ENCODE measurements at places on chromosomes 4 and X.

DNA sequence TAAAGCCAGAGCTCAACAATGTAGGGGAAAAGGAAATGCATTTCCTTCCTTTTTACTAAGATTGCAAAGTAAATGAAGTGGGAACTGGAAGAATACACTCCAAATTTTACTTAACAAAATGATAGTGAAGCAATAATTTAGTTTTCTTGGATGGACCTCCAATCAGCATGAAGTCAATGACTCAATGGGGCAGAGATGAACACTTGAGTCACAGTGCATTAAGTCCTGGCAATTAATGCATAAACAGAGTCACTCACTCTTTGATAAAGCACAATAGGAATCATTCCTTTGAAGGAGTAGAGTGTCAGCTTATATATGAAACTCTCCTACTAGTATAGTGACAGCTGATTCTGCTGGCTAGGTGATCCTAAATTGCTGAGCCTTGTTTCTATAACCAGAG is 66.7 kb upstream of the FRAS1 start:
- DNase-seq, result no peak

DNA sequence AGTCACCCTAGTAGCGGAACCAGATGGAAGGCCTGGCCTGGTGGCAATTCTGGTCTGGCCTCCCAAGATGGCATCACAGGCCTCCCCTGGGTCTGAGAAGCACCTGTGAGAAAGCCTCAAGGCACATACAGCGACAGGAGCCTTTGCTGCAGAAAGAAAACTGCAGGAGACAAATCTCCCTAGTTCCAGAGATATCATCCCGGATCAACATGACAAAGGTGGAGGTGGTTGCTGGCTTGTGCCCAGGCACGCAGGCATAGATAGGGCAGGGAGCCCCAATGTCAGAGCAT is 93.6 kb downstream of the BCOR start:
- DNase-seq, result no peak

DNA sequence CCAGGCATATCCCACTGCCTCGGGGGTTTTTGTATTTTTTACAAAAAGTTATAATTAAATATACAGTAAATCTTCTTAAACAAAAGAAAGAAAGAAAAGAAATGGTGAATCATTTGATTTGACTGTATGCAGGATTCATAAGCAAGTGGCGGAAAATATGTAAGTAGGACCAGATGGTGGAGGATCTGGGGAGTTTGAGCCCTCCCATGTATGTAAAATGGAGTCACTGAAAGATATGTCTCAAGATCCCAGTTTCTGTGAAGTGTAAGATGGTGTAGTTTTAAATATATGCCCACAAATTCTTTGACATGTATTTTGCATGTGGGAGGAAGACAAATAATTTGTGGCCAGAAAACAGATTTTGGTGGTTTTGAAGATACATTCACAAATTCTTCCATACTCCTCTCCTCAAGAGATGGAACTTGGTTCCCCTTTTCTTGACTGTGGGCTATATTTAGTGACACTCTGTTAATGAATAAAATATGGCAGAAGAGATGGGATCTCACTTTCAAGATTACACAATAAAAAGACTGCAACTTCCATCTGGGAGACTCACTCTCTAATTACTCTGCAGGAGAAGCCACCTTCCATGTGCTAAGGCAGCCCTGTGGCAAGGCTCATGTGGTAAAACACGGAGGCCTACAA is 133.6 kb upstream of the S100G start:
- no peak for DNase-seq

GRCh38 chrX:118220509-118220908 is 103.9 kb upstream of the KLHL13 start:
- DNase-seq, result no peak

DNA sequence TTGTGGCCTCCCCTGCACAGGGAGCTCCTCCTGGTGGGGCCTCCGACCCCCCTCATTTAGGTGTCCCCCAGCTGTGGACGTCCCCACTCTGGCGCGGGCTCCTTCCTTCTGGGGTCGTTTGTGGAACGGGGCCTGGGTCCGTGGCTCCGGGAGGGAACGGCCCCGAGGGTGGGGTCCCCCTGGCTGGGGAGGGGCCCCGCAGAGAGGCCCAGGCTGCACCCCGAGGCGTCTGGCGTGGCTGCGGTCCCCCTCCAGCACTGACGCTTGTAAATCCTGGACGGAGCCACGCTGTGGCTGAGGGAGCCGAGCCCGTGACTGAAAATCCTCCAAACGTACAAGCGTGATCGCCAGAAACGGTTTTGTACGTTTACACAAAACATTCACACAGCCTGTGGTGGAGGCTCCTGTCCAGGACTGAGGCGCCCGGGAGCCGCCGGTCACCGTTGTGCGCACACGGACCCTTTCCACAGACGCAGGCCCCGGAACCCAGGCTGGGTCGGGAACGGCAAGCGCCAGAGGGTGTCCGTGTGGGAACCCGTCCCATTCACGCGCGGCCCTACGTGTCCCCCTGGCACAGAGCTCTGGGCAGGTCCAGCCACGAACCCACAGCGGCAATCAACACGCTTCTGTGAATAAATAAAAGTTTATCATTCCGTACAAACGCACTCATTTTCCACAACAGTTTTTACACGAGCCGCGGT is 15.2 kb upstream of the GTPBP6 start:
- DNase-seq, result no peak

DNA sequence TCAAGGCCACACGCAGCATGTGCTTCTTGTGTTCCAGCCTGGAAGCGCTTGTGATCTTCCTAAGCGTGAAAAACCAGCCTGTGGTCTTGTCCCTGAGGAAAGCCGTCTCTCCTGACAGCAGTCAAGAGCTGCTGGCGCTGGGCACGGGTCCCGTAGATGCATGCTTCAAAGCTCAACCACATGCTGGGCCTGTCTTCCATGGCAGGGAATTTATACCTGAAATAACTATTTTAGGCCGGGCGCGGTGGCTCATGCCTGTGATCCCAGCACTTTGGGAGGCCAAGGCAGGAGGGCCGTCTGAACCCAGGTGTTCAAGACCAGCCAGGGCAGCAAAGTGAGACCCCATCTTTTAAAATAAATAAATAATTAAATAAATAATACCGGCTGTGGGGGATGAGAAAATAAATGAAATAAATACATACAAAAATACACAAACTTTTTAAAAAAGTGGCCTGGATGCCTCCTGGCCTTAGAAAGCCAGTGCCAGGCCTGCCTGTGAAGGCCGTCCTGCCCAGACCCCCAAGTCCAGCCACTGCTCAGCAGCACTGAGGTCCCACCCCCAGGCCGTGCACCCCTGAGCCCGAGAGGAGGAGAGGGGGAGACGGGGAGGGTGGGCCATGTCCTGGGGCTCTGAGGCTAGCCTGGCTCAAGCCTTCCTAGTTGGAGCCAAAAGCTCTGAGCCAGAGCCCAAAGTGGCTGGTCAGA is 10.4 kb downstream of the LRPAP1 start:
- DNase-seq, result no peak

GRCh38 chrX:120769576-120770341 is 105.9 kb downstream of the CT47B1 start:
- no peak for DNase-seq

DNA sequence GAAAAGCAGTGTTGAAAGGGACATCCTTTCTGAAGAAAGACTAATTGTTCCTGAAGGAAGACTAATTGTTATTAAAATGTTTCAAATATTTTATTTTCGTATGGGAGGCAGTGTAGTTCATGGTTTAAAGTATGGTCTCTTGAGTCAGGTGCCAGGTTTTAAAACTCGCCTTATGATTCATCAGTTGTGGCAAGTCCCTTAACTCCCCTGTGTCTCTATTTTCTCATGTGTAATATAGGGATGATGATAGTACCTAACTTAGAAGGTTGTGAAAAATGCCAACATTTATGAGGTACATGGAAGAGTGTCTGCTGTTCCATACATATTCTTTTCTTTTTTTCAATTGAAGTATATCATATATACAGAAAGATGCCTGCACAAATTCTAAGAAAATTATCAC is 414.2 kb upstream of the DIPK2B start:
- no peak for DNase-seq

GRCh38 chrX:40501164-40501855 is 79.5 kb upstream of the ATP6AP2 start:
- DNase-seq, result no peak

DNA sequence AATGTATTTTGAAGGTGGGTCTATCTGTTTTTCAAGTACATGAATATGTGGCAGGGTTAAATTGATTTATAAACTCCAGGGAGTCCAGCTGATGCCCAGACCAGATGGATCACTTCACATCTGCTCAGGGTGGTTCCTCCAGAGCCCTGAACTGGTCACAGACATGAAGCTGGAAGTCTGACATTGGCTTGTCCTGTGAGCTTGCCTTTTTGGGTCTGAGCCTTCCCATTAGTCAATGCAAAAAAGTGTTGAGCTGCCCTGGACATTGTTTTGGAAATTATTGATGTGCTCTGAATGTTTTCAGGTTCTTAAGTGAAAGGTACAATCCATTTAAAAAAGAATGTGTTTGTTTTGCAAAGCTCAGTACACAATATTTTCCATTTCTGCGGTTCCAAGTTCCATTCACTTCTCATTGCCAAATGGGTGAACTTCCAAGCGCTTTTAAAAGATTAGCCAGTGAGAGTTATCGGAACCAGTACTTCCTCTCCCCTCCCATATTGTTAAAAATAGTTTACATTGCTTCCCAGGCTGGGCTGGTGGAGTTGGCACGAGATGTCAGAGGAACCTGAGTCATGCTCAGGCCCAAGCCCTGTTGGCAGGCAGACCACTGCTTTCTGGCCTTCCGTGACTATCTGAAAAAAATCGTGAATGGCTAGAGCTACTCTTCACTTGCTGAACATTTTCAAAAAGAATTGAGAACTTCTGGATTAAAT is 52.1 kb downstream of the PDGFRA start:
- DNase-seq, result no peak

DNA sequence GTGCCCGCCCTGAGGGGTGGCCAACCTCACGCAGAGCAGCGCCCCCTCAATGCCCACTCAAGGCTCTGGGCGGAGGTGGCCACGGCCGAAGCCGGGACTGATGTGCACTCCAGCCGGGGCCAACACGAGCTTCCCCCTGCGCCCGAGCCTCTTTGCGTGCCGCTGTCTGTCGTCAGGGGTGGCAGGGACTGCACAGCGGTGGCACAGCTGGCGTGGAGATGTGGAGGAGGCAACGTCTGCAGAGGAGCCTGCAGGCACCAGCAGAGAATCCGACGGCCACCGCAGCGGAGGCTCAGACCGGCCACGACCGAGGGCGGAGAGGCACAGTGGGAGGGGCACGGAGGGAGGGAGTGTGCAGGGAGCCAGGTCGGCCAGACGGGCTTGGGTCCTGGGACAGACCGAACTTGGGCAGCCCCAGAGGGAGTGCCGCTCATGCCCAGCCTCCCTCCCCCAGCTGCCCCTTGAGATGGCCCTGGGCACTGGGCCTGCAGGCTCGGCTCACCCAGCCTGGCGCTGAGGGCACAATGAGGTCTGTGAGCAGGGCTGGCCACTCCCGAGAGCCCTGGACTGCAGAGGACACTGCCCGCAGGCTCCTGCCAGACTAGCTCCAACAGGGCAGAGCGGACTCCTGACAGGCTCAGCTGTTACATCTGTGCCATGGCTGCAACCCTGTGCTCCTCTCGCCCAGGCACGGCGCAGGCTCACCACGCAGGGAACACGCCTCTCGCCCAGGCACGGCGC is 46.5 kb upstream of the CPLX1 start:
- no peak for DNase-seq

DNA sequence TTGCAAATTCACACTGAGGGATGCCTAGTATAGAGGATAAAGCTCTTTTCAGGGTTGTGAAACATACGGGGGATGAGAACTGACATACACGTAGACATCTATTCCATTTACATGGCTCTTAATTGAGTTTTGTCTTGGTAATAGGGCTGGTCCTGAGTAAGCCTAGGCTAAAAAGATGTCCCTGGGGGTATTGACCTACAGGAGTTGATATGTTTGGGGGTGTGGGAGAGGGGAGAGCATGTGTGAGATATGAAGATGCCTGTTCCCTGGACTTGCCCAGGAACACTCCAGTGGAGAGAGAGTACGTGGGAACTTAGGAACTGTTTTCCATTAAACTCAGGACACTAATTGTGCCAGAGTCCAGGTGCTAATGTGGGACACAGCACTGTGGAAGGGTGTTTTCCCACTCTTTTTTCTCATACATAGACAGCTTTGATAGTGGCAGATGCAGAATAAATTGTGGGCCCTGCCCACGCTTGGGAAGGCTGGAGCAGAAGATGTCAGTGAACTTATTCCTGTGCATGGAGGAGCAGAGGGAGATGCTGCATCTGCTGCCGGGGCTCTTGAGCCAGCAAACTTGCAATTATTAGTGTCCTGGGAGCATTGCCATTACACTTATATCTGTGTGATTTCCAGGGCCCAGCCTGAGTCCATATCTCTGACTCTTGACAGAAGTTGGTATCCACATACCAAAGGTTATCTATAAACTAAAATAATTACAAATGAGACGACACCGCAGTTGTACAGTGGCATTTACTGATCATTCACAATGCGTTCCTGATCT is 20.7 kb downstream of the SYNPO2 start:
- DNase-seq, result no peak

GRCh38 chrX:108224218-108224617 is 132.6 kb downstream of the ATG4A start:
- no peak for DNase-seq

- no peak for DNase-seq
Observed at GRCh38 chr4:145907812-145908211, 30.8 kb downstream of the ZNF827 start.

DNA sequence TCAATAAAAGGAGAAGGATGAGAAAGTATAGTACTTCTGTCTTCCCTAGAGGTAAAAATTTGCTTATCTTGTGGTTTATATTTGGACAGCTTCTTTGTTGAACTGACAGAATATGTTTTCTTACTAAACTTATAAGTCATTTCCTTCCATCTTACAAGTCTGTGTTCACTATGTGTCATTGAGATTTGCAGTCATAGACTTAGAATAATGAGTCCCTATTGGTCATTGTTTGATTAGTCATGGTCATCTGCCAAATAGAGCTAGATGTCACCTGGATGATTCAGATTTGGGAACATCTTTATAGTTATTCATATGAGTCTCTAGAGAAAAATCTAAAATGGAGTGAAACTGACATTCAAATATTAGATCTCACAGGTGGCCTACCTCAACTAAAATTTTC is 51.5 kb downstream of the SPATA18 start:
- DNase-seq, result no peak

- no peak for DNase-seq
Observed at GRCh38 chr4:178781779-178782178, 1339.5 kb upstream of the AGA start.

GRCh38 chr4:93888768-93889167 is 60.2 kb downstream of the ATOH1 start:
- DNase-seq, result no peak

- DNase-seq, result no peak
Observed at GRCh38 chr4:41013746-41014145, 200.6 kb downstream of the APBB2 start.

DNA sequence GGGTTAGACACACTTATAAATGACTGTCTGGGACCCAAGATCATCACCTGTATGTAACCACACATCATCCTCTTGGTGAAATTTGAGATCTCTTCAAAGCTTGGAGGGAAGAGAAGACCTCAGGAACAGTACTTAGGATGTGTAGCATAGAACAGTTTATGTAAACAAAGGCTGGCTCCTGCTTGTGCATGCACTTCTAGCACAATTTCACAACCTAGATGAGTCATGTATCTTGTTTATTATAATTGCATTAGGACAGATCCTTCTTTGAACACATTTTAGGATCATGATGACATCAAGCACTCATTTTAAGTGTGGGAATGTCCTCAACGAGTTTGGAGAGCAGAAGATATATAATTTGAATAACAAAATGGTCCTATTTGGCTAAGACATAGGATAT is 26.3 kb upstream of the ZMAT1 start:
- no peak for DNase-seq
